ENCODE measurements at places on chromosomes 7 and 10.

GRCh38 chr7:25665374-25665773, 437.1 kb upstream of the NPVF start:
- no peak for DNase-seq

GRCh38 chr7:6435486-6436384, 12.0 kb downstream of the DAGLB start:
- peak; percentile 73 for DNase-seq

DNA sequence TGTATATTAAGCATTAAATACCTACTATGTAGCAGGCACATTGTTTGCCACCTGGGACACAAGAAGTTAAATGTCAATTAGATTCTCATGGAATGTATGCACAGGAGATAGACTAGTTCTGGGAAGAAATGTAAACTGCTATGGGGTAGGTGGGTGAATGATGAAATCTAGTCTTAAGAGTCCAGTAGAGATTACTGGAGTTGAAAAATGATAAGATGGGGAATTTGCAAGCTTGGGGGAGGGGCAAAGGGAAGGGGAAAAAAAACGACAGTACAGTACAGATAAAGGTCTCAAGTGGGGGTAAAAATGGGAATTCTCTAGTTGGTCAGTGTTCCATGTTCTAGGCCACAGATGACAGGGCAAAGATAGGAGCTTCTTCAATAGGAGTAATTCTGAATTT, 94.4 kb downstream of the ATE1 start:
- DNase-seq = no peak

DNA sequence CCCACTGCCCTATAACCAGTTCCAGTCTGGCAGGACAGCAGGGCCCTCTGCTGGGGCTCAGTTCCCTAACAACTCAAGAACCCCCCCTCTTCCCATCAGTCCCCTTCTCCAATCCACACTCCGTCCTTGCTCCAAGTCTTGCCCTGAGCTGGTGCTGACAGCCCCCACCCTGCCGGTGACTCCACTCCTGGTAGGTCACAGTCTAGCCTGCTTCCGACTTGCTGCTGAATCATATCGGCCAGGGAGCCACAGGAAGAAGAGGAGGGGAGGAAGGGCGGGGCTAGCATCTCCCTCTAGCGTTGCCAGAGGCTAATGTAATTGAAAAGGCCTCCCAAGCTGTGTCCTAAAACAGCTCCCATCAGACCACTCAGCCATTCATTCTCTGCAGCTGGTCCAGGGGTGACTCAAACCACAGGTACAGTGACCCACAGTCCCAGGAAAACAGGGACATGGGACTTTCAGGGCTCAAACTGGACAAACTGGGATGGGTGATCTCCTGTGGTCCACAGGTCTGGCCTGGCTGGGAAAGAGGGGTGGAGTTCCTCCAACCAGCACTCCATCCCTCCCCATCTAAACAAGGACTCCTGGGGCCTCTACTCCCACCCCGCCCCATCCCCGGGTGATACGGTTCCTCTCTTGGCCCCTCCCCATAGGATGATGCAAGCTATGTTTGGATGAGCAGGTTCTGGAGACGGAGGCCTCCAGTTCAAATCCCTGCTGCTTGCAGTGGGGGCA, 158.8 kb downstream of the SH3PXD2A start:
- DNase-seq = peak; percentile 49

- DNase-seq = no peak
Measured at GRCh38 chr7:77822269-77822668, 23.7 kb downstream of the PHTF2 start.

GRCh38 chr10:50360077-50360850, 108.9 kb upstream of the ASAH2 start:
- no peak for DNase-seq

- no peak for DNase-seq
Measured at GRCh38 chr10:79936625-79937615, 12.0 kb downstream of the SFTPD start.

GRCh38 chr10:114388275-114388674, 16.0 kb downstream of the AFAP1L2 start:
- DNase-seq = no peak

GRCh38 chr10:74213571-74214162, 62.6 kb downstream of the ADK start:
- no peak for DNase-seq

DNA sequence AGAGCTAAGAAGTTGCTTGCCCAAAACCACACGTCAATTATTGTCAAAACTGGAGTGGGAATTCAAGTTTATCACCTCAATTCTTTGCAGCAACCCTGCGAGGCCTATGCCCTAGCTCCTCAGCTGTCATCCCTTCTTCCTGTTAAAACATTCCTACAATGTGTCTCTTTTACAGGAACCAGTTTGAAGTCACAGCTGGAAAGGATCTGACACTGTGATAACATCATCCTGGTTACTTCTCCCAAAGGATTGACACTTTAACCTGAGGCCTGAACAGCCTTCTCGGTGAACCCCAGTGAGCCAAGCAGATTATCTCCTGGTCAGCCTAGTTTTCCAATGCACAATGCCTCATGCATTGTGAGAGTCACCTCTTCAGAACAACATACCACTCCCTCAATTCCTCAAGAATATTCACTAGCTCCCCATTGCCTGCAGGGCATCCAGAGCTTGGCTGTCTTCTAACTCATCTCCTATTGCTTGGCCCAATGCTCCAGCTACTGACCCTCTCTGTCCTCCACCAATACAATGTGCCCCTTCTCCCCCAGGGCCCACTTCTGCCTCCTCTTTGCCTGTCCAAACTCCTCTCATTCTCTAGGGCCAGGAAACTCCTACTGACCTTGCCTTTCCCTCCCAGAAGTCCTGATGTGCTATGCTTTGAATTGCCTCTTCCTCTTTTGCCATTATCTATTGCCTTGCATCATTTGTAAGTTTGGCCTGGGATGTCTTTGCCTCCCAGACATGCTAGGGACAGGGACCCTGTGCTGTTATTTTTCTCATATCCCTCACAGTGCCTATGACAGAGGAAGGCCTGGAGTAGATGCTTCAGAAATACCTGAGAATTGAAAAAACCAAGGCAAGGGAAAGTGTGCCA, 10.4 kb upstream of the DLG5 start:
- no peak for DNase-seq

DNA sequence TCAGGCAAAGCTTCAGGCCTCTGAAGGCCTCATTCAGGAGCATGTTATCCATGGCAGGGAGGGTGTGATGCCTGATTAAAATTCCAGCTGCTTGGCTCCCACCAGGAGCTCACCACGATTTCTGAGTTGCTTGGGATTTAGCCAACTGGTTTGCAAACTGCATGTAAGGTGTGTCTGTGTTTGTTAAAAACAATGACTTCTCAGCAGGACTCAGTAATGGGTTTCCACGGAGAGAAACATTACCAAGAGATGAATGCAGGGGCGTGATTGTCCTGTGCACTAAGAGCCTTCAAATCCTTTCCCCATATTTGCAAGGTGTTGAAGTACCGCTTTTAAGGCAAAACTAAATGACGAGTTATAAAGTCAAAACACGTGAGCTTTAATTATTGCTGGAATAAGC, 88.8 kb upstream of the BTBD16 start:
- no peak for DNase-seq

DNA sequence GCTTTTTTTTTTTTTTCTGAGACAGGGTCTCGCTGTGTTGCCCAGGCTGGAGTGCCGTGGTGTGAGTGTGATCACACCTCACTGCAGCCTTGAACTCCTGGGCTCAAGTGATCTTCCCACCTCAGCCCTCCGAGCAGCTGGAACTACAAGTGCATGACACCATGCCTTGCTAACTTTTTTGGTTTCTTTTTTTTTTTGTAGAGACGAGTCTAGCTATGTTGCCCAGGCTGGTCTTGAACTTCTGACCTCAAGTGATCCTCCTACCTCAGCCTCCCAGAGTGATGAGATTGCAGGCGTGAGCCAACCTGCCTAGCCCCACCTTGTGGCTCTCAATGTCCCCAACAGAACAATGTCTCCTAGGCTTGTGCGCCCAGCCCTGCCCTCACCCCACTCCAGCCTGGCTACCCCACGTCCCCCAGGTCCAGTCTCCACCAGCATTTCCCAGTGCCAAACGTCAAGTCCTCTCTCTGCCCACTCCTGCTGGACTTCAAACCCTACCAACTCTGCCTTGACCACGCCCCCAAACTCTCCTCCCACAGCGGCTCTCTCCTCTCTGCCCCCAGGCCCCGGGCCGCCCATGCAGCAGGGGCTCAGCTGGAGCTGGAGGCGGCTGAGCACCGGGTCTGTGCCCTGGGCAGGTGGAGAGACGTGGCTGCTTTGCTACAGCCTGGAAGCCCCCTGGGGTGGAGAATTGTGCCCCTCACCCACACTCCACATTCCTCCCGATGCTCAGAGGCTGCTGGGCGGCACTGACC, 18.9 kb downstream of the BHLHA15 start:
- DNase-seq = no peak

DNA sequence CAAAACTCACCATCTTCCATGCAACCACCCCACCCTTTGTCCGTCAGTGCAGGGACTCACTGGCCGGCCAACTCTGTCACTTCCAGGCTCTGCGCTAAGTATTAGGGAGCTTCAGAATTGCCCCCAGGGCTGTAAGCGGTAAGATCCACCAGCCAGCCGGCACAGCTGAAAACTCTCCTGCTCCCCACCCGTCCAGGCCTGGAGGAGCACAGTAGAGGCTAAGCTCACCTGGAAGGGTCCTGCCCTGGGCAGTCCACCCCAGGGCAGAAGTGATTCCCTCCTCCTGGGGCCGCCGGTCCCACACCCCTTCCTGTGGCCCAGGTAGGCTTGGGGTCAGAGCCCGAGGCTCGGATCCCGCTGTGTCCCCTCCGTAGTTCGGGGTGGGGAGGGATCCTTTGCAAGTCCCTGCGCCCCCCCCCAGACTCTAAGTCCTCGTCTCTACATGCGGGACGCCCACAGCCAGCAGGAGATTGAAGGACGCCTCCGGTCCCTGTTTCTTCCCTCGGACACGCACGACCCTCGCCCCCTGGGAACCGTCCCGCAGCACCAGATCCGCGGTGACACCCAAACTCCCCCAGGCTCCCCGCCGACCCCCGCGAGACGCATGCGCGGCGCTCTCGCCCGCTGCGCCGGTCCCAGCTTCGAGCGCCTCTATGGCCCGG, 138.9 kb downstream of the ARHGAP22 start:
- no peak for DNase-seq

- no peak for DNase-seq
Measured at GRCh38 chr7:5766321-5766761, 15.1 kb downstream of the RNF216 start.

- no peak for DNase-seq
Measured at GRCh38 chr7:30253796-30254165, 30.6 kb upstream of the ZNRF2 start.

GRCh38 chr10:110857265-110858171, 14.2 kb upstream of the PDCD4 start:
- DNase-seq = peak; percentile 57

DNA sequence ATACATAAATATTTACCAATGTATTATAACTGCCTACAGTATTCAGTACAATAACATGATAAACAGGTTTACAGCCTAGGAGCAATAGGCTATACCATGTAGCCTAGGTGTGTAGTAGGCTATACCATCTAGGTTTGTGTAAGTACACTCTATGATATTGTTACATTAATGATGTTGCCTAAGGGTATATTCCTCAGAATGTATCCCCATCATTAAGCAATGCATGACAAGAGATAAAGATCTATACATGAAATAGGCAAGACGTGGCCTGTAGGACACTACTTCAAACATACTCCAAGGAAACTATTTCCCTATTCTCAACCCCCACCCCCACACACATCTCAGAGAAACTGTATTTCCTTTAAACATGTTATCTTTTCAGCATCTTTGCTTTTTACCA, 15.3 kb upstream of the ADAM22 start:
- no peak for DNase-seq

- DNase-seq = peak; percentile 85
Measured at GRCh38 chr7:143884969-143885559, 16.9 kb downstream of the TCAF1 start.

GRCh38 chr10:46314071-46314470, 27.3 kb downstream of the ANTXRL start:
- DNase-seq = no peak

DNA sequence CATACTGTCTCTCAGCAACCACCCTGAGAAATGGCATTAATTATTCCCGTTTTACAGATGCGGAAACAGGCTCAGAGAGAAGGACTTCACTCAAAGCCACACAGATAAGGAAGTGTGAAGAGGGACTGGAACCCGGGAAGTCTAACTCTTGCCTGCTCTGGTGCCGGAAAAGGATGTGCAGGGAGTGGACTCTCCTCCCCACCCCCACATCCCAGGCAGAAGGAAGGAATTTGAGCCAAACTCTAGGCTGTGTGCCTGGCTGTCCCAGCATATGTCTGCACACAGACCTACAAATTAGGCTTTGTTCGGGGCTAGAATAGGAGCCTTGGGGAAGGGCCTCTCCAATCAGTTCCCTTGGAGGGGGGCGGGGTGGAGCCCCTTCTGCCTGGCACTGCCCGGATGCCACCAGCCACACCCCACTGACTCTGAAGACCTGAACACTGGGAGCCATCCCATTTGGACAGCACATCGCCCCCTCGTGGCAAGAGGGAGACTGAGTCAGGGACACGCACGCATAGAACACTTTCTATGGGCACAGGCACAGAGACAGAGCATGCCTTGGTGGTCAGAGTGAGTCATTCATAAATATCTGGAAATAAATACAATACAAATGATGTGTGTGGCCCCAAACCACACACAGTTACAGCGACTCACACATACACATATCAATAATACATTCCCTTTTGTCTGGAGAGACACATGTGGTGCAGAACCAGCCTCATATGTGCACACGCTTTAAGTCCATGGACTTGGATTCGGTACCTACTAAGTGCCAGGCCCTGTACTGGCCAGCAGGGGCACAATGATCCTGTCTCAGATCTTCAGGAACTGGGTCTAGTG, 13.1 kb downstream of the LZTS2 start:
- peak; percentile 94 for DNase-seq

DNA sequence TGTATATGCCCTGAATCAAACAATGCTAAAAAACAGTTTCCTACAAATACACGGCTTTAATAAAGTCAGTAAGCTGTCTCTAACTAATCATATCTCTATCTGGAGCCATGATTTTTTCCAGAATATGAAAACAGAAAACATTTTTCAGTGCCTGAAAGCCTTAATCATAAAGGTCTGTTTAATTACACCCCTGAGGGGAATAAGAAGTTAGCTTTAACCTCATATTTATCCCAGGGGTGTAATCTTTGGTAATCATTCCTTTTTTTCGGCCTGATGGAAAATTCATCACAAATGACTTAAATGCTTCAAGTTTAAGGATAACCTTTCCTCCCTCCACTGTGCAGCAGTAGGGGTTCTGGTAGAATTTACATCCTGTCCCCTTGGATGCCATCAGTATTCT, 124.2 kb downstream of the ATE1 start:
- DNase-seq = no peak

GRCh38 chr7:135448753-135449152, 61.1 kb downstream of the CNOT4 start:
- no peak for DNase-seq

GRCh38 chr10:72682638-72683037, 9.3 kb upstream of the MCU start:
- no peak for DNase-seq
